ENCODE measurements at places on chromosomes 6 and 20. TPM values are rescaled to one million over a fixed set of nuclear protein-coding genes. Genes with fewer than 3 reads are reported as not detected.

FOXF2 gene
- 14.4 TPM for total RNA-seq

TP53TG5 gene
- total RNA-seq = not detected

BTN1A1 gene
- total RNA-seq = not detected

CCN5 gene
- total RNA-seq = 27.9 TPM

PI16 gene
- not detected for total RNA-seq

TSPO2 gene
- not detected for total RNA-seq

SOX18 gene
- total RNA-seq = 2.7 TPM

DNMT3B gene
- total RNA-seq = 4.2 TPM

HLA-DQA1 gene
- total RNA-seq = not detected

IP6K3 gene
- 1.6 TPM for total RNA-seq

LGSN gene
- total RNA-seq = 2.0 TPM

TMEM200A gene
- 0.07 TPM for total RNA-seq

RAMACL gene
- total RNA-seq = 0.10 TPM

PTPRT gene
- not detected for total RNA-seq

CTCFL gene
- total RNA-seq = not detected

ENPP3 gene
- total RNA-seq = not detected

PSORS1C1 gene
- 3.2 TPM for total RNA-seq

NNAT gene
- total RNA-seq = not detected

ESR1 gene
- not detected for total RNA-seq

RHAG gene
- total RNA-seq = not detected

C20orf202 gene
- not detected for total RNA-seq

DEFB132 gene
- total RNA-seq = not detected

Measured in A549 treated with Hydrocortisone at 1 μM for 4 hours (cell line).